Activated T-cell treated with anti-CD3 and anti-CD28 coated beads for 24 hours (primary cell): ENCODE measurements at places on chromosomes 16 and 17.

DNA sequence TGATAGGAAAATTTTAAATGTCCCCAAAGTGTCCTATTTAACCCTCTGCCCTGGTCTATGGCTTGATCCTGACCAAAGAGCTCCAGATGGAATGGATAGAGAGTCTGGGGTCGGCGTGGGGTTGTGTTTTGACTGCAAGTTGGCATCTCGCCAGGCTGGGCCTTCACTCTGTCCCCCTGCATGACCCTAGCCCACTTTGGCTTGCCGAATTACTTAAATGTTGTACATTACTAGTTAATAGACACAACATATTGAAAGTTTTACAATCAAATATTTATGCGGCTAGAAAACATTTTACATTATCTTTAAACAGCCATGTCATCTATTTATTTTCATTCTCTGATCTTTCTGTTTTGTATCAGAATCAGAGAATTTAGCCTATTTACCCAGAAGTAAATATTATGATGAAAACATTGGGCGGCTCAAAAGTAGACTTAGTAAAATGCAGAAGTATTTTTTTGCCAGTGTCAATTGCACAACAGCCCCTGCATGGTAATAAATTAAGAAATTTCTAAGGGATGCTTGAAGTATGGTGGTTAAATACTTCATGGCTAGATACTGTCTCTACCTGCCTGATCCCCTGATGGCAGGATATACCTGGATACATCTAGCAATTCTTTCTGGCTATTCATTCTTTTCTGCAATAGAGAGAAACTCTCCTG lies 18.8 kb upstream of the MYOCD start:
- DNase-seq = no peak

GRCh38 chr17:81386141-81386645 lies 9.1 kb upstream of the BAHCC1 start:
- no peak for DNase-seq

- no peak for DNase-seq
These were observed 42.6 kb downstream of the KLHDC4 start for GRCh38 chr16:87723226-87723623.

- DNase-seq = no peak
These were observed 175.3 kb upstream of the MPHOSPH6 start for GRCh38 chr16:82345318-82345717.

- DNase-seq = no peak
These were observed 15.4 kb downstream of the MFSD11 start for GRCh38 chr17:76753061-76753961.

DNA sequence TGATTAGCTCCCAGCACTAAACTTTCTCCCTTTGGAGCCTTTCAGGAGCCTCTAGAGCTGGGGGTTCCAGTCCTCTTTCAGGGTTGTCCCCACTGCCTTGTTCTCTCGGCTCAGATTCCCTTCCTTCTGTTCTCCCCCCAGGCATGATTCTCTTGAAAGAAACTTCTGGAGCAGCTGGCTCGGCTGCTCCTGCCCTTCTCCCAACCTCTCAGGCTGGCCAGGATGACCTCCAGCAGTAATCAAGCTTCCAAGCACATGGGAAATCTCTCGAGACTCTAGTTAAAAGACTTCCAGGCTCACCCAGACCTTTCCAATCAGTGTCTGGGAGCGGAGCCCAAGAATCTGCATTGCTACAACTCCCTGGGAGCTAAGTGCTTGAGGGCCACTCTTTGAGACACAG lies 3.6 kb downstream of the SDK2 start:
- DNase-seq = no peak

DNA sequence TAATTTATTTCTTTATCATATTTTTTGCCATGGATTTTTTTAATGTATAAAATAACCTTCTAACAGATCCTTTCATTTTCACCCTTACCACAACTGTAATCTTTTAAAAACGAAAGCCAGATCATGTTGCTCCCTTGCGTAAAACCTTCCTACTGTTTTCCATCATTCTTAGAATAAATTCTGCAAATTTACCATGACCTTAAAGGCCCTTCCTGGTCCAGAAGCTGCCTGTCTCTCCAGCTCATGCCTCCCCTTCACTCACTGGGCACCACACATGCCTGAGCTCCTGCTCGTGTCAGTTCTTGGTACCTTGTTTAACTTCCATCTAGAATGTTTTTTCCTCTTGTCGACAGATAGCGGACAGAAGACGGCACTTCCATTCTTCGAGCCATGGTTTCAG lies 245.0 kb upstream of the CDH5 start:
- DNase-seq = no peak
